A549 treated with AZD2906 at 1 μM for 4 hours (cell line): ENCODE measurements at places on chromosomes 7 and 10. TPM values are rescaled to one million over a fixed set of nuclear protein-coding genes. Genes with fewer than 3 reads are reported as not detected.

Gene FBXL13
- total RNA-seq, result 0.18 to 0.53 TPM (median 0.40 TPM) in 5 replicates

Gene GIMAP4
- not detected in 5 replicates for total RNA-seq

Gene ABCB4
- total RNA-seq, result 0.10 TPM in 1 of 5 replicates, not detected in the others

Gene NPSR1
- total RNA-seq, result not detected in 5 replicates

Gene CAV2
- 164 to 209 TPM (median 188 TPM) in 5 replicates for total RNA-seq
